T-helper 1 cell (primary cell): ENCODE measurements at places on chromosomes 7 and 10.

GRCh38 chr10:8051851-8052257, 2.6 kb upstream of the GATA3 start:
- DNase-seq = no peak

DNA sequence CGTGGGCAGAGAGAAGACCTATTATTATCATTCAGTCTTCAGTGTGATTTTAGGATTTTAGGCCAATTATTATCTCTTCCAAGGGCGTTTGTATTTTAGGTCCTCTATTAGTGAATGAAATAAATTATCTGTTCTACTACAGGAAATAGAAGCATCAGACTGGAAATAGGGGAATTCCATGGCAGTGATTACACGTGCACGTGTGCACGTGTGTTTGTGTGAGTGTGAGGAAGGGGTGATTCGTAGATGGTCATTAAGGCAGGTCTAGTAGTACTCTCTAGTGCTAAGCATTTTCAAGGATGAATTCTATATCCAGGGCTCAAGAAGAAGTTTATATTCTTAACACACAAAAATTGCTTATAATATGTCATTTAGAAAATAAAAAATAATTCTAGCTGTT, 623.2 kb downstream of the GATA3 start:
- no peak for DNase-seq

- DNase-seq = no peak
Measured at GRCh38 chr7:30841025-30841735, 70.0 kb downstream of the MINDY4 start.

DNA sequence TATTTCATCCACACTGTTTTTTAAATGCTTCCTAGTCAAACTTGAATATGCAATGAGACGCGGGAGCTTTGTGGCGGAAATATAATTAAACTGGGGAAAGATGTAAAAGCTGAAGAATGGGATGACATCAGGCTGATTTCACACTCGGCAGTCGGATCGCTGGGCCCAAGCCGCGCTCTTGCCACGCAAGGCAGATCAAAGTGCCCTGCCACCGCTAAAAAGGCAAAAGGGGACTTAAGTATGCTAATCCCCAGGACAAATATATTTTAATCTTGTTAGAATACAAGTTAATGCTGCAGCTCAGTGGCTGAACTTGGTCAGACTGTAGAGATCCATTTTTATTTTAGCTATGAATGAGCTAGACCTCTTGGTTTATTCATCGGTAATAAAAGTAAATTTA, 13.8 kb downstream of the EN2 start:
- no peak for DNase-seq

DNA sequence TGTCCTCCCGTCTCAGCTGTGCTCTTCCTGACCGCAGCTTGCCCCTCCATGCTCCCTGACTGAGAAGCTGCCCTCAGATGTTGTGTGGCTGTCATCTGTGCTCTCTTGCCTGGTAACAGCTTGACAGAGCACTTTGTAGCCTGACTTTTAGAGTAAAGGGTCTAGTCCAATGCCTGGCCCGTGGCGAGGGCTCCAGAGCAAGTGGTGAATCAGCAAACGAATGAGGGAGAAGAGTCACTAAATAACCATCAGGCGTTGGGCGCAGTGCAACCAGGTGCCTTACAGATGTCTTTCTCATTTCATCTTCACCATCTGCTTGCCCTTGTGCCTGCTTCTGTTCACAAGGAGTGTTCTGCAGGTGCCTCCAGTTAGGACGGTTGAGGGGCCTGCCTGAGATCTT, 45.6 kb downstream of the MKI67 start:
- DNase-seq = no peak

DNA sequence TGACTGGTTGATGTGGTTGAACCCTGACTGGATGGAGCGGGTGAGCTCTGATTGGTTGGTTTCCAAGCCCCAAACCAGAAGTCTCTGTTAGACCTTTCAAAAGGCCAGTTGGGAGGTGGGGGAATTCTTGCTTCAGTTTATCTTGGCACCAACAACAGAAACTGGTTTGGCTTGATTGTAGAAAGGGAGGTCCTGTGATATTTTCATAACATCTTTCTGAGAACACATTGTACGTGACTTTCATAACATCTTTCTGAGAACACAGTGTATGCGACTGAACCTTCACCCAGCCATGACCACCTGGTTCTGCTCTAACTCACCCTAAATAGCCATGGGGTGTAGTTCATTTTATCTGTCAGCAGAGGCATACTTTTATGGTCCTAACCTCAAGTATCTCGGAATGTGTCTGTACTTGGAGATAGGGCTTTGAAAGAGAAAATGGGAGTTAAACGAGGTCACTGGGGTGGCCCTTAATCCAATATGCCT, 88.3 kb downstream of the GALNT17 start:
- no peak for DNase-seq

DNA sequence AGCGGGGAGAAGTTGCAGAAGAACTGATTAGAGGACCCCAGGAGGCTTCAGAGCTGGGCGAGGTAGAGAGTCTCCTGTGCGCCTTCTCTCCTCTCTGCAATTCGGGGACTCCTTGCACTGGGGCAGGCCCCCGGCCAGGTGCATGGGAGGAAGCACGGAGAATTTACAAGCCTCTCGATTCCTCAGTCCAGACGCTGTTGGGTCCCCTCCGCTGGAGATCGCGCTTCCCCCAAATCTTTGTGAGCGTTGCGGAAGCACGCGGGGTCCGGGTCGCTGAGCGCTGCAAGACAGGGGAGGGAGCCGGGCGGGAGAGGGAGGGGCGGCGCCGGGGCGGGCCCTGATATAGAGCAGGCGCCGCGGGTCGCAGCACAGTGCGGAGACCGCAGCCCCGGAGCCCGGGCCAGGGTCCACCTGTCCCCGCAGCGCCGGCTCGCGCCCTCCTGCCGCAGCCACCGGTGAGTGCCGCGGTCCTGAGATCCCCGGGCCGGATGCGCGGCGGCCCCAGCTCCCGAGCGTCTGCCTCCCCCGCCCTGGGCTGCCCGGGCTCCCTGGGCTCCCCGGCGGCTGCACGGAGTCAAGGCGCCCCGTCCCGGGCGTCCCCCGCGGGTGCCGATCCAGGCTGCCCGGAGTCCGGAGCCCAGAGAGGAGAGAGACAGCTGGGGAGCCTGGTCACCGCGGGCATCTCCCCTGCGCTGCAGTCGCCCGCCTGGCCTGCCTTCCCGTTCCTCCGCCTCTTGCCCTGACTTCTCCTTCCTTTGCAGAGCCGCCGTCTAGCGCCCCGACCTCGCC, at the start of gene PLAU:
Gene PLAU (plus strand): TSS at position 369 of the 789 bp plus-strand sequence. CDS start 424 bp downstream, outside the sequence.
- peak; percentile 27 for DNase-seq

DNA sequence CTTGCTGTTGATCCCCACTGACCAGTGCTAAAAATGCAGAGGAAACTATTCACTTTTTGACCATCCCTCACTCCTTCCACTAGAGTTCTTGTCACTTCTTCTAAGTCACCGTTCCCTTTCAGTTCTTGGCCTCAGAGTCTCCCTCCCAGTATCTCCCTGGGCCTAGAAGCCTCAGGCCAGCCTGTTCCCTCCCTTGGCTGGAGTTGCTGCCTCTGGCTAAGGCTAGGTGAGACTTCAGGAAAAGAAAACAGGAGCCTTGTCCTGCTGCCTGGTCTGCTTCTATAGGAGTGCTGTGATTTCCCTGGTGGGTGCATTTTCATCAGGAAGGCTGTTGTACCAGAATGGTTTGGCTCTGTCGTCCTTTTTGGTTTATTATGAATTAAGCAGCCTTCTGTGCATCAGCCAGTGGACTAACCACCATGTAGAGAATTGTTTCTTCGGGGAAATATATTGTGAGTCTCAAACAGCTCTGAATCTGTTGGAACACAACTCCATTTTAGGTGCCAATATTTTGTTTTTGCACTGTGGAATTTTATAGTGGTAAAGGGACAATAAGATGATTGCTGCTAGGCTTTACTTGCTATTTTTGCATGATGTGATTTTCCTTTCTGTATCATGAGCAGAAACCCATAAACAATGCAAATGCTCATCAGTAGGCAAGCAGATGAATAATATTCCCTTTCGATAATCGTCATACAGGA, 233.4 kb upstream of the FZD1 start:
- DNase-seq = no peak
